Kidney capillary endothelial cell (primary cell): ENCODE measurements at places on chromosomes 5 and 9.

GRCh38 chr5:156934450-156935211 lies 28.4 kb downstream of the TIMD4 start:
- DNase-seq: no peak

DNA sequence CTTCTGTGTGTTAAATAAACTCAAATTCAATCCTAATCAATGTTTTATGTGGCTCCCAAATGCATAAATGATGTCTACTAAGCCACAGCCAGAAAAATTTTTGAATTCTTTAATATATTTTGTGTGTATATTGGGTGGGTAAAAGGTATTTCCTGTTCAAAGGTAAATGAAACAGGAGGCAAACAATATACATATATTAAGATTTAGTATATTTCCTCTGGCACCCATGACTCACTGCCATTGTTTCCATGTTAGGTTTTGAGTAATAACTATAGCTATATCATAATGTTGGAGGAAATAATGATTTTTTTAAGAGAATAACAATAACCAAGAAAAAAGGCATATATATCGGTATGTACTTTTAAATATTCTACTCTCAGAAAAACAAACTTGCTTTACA lies 1071.9 kb upstream of the CDH10 start:
- no peak for DNase-seq

DNA sequence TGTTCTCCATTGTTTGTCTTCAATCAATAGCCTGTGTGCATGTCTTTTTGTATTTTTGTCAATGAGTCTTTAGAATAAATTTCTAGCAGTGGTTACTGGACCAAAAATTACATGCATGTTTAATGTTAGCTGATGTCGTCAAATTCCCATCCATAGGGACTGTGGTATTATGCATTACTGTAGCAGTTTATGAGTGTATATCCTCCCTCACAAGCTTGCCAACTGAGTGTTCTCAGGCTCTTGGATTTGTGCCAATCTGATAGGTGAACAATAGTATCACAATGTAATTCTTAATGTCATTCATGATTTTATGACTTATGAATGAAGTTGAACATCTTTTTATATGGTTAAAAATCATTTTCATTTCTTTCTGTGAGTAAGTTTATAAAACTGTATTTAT lies 13.0 kb downstream of the SNX24 start:
- DNase-seq: peak; percentile 70

GRCh38 chr9:35771534-35771933 lies 17.5 kb upstream of the MSMP start:
- no peak for DNase-seq

DNA sequence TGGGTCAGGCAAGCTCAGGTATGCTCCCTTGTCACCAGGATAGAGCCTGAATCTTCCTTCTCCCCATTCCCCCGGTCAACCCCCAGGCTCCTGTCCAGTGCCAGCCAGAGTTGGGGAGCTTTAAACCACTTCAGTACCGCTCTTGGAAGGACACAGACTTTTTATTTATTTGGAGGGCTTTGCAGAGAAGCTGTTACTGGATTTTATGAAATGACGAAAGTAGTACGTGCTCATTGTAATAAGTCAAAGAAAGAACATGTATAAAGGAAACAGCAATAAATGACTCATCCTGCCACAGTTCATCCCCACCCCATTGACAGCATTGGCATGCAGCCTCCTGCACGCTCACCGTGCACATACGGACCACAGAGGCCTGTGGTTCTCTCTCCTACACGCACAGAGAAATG lies 230.3 kb downstream of the AUH start:
- peak; percentile 81 for DNase-seq
